NCI-H446 (cell line): ENCODE measurements at places on chromosomes 1 and 21.

GRCh38 chr1:172321451-172321850 lies 99.0 kb upstream of the C1orf105 start:
- peak; percentile 85 for DNase-seq

- DNase-seq = no peak
These were observed 114.7 kb downstream of the PBX1 start for GRCh38 chr1:164673584-164674214.

- peak; percentile 92 for DNase-seq
These were observed 68.0 kb downstream of the LRRN2 start for GRCh38 chr1:204617256-204618147.

DNA sequence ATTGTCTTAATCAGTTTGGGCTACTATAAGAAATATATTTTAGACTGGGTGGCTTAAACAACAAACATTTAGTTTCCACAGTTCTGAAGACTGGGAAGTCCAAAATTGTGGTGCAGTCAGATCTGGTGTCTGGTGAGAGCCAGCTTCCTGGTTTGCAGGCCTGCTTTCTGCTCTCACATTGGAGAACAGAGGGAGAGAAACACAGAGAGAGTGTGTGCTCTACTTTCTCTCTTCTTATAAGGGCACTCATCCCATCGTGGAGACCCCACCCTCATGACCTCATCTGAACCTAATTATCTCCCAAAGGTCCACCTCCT lies 4.1 kb downstream of the LEPR start:
- DNase-seq = no peak

GRCh38 chr1:206422525-206422924 lies 47.8 kb upstream of the IKBKE start:
- DNase-seq = no peak

DNA sequence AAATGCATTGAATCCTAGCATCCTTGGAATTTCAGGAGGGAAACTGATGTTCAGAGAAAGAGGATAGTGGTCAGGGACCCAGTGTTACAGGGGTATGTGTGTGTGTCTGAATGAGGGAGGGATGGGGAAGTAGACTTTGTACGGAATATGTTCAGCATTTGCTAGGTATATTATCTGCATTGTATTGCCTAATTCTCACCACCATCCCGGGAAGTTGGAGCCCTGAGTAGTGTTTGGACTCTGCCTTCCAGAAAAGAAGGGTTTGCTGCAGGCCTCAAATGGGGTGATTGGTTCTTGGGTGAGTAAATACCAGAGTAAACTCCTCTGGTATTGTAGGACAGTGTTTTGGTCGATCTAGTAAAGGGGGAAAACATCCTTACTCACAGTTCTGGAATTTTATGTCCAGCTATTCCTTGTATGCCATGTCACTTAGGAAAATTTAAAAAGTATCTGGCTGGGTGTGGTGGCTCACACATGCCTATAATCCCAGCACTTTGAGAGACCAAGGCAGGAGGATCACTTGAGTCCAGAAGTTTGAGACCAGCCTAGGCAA lies 7.1 kb upstream of the ZNF496 start:
- DNase-seq = no peak

- DNase-seq = no peak
These were observed 62.5 kb downstream of the IL23R start for GRCh38 chr1:67228791-67229190.

DNA sequence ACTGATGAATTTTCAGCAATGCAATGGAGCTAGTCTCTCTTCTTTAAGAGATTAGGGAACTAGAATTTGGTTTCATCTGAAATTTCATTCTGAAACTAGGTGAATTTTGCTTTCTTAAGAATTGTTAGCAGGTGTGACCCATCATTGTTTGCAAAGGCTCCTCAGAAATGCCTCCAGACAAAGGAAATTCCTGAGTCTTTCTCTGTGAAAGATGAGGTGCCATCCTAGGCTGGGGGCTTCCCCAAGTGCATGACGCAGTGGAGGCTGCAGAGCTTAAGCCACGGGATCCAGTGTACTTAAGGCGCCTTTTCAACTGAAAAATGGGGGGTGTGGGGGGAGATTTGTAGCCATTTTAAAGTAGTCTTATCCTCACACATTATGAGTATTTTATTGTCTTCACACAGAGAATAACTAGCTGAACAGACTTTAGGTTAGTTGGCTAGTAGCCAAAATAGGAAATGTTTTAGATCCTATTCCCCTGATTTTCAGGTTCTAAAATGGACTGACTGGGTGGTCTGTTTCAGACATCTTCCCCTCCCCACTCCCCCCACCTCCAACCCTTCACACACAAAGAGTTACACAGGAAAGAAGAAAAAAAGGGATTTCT lies 202.0 kb downstream of the NFIA start:
- no peak for DNase-seq

- DNase-seq = no peak
These were observed 39.7 kb downstream of the NUP210L start for GRCh38 chr1:154115180-154115579.
